ENCODE measurements at places on chromosomes 1 and 21.

GRCh38 chr1:94094469-94095111 lies 26.4 kb downstream of the ABCA4 start:
- DNase-seq = peak; percentile 73

DNA sequence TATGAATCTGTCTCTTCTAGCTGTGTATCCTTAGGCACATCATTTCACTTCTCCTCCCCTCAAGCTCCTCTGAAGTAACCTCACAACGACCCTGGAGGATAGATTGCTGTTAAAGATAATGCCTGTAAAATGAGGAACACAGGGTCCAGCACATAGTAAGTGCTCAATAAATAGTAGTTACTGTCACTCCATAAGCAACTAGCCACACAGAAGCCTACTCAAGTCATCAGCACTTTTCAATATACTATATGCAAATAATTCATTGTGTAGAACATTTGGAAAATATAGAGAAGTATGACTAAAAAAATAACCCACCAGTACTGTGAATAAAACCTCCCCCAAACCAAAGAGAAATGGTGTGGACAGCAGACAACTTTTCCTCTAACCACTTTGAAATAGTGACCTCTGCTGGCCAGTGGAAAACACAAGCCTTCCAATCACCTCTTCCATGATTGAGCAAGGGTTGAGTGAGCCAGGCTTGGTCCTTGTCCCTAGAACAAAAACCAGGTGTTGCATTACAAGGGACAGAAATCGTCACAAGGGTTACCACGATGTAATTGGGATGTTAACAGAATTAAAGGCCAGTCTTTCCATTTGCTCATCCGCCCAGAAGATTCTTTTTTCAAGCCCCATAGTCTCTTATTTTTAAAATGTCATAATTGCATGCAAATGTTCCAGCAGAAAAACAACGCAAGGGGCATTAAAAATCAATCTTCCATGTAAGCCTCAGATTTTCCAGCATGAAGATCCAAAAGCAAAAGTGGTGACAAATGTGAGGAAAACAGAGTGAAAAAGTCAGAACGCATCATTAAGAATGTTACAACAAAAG lies 15.7 kb upstream of the GLIS1 start:
- DNase-seq = peak; percentile 74

DNA sequence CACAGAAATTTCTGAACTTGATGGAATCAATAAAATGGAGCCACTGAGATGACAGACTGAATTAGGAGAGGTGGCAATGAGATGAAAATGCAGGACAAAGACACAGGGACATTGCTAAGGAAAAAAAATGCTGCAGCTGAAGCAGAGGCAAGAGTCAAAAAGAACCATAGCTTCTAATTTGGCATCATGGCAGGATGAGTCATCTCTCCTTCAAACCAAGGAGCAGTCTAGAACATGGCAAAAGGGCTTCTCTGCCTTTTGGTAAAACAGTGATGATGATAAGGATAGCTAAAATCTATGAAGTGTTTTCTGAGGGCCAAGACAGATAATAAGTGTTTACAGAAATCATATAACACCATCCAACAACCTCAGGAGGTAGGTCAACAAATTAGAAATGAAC lies 16.8 kb downstream of the SLC19A2 start:
- DNase-seq = no peak

GRCh38 chr1:77371396-77371795 lies 89.6 kb downstream of the AK5 start:
- DNase-seq = peak; percentile 13

- DNase-seq = no peak
Observed at GRCh38 chr1:19177811-19178210, 32.3 kb downstream of the UBR4 start.

DNA sequence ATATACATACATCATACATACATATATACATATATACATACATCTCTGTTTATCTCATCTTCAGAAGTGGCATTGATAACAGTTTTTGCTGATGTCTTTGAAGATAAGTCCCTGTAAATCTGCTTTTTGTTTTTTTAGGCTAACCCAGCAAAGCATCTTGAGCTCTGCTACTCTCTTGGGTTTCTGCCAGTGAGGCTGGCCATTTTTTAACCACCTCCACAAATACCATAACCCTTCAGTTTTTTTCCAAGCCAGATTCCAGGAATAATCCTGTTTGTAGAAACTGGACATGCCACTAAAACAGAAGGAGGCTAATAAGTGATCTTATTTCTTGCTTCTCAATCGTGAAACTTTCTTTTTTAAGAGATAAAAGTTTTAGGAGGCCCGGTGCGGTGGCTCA lies 21.6 kb downstream of the SDHC start:
- DNase-seq = no peak

DNA sequence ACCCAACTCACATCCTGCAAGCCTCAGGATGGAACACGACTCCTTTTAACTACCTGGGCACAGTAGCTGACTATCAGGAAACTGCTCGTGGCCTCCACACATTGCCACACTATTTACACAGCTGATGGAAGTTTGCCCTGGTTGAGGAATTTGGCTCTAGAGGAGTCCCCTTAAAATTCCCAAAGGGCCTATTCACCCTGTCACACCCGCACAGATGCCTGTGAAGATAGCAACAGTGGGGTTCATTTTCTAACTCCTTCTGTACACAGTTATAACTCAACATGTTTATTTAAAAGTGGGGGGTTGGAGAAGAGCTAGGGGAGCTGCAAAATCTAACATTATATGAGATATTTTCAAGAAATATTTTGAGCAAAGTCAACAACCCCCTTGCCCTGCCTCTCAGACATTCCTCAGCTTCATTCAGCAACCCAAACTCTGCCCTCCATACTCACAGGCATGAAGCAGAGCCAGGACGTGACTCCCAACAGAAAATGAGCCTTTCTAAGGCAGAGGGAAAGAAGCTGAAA lies 35.8 kb upstream of the CCN1 start:
- peak; percentile 78 for DNase-seq

GRCh38 chr1:244346972-244347618 lies 104.6 kb downstream of the ADSS2 start:
- DNase-seq = no peak

GRCh38 chr21:26138615-26139257 lies 31.8 kb downstream of the APP start:
- no peak for DNase-seq

- peak; percentile 47 for DNase-seq
Observed at GRCh38 chr1:118204105-118204504, 19.1 kb upstream of the SPAG17 start.

- DNase-seq = peak; percentile 67
Observed at GRCh38 chr1:209646558-209646957, 5.7 kb downstream of the LAMB3 start.

GRCh38 chr1:15584489-15585363 lies at the start of gene AGMAT:
Gene AGMAT, minus strand, starts transcription at chr1:15585051. Its CDS starts 84 bp downstream, at chr1:15584967.
- DNase-seq = peak; percentile 49

- peak; percentile 66 for DNase-seq
Observed at GRCh38 chr21:29888437-29888836, 51.4 kb downstream of the GRIK1 start.
